Epithelial cell of prostate (primary cell): ENCODE measurements at places on chromosomes 4 and X.

GRCh38 chr4:73891326-73891725 is 22.1 kb downstream of the CXCL1 start:
- no peak for DNase-seq

DNA sequence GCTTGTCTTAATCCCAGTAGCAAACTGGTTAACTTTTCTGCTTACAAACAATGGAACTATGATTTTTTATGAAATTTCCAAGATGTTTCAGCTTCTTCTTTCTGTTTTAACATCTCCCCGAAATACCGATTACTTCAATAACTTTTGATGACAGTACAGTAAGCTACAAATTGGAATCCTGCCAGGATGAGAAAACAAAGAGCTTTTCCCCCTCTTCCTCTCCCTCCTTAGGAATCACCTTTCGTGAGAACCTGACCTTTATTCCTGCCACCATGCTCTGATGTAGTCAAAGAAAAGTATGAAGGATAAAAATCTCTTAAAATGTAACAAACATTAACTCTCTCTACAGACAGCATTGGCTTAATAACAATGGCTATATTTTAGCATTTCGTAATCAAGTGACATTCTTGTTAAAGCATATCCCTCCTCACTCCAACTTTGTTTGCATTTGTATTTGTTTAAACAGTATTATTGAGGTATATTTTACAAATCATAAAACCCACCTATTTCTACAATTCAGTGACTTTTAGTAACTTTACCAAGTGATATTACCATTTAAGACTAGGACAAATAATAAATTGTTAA is 148.7 kb upstream of the NAP1L5 start:
- no peak for DNase-seq

DNA sequence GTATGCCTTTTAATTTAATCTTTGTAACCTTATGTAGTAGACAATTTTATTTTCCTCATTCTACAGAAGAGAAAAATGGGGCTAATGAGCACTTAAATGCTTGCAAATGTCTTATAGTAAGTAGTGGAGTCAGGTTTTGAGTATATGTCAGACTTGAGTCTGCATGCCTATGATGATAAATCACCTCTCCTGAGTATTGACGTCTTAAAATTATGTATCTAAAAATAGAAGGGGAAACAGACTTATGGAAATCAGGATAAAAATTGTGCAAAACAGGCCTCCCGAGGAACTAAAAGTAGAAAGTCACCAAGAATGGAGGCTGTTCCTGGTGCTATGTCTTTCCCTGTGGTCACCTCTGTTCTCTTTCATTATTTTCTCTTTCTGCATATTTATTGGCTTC is 92.7 kb downstream of the STIM2 start:
- DNase-seq = no peak

DNA sequence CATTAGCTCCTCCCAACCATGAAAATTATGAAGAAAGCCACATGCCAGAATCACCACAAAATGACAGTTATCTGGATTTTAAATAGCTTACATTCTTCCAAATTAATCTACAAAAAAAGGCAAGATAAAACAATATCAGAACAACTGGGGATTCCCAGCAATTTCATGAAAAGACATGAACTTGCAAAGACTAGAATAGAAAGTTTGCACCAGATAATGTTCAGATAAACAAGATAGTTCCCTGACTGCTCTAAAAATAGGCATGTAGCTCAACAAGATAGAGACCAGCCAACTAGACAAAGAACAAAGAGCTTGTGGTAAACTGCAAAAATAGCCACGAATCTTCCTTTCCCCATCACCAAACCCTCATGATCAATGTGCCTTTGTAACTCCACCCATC is 30.3 kb upstream of the DDX53 start:
- no peak for DNase-seq

- peak; percentile 6 for DNase-seq
Measured at GRCh38 chr4:30396772-30397475, 323.2 kb upstream of the PCDH7 start.

- no peak for DNase-seq
Measured at GRCh38 chrX:75655627-75656026, 129.4 kb downstream of the MAGEE2 start.

DNA sequence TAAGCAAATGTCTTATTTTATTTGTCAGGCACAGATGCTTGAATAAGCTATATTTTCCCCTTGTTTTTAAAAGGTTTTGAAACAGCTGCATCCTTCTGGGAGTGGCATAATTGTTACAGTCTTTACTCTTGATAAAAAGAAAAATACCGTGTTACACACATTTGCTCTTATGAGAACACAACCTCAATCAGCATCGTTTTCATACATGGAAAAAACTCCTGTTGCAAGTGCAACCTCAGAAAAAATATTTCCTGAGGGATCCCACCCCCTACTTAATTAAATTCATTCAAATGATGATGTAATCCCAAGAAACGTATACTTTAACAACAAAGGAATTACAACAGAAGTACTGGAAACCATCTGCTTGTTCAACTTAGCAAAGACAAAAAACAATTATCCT is 58.6 kb downstream of the SMAD1 start:
- no peak for DNase-seq

GRCh38 chr4:7872264-7872771 is 67.3 kb downstream of the AFAP1 start:
- no peak for DNase-seq

- no peak for DNase-seq
Measured at GRCh38 chr4:14277505-14277904, 650.0 kb upstream of the BOD1L1 start.

- DNase-seq = peak; percentile 16
Measured at GRCh38 chr4:26372525-26373172, 51.8 kb downstream of the RBPJ start.

DNA sequence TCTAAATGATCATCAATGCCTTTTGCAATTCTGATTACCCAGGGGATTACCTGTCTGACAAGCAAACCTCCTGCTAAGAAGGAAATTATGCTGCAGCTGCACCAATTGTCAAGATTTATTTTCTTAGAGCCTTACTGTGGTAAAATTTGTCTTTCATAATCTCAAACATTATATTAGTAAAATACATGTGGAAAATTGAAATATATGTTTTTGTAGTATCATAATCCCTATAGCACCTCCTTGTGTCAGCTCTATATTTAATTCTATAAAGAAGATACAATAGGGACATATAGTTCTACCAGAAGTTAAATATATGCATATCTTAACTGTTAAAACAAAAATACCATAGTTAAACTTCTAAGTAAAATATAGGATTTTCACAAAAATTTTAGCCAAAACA is 655.6 kb upstream of the PCDH10 start:
- DNase-seq = no peak

- DNase-seq = no peak
Measured at GRCh38 chr4:87330761-87331160, 8.1 kb upstream of the HSD17B13 start.

GRCh38 chrX:132738951-132739350 is 219.5 kb downstream of the HS6ST2 start:
- DNase-seq = no peak

- DNase-seq = peak; percentile 18
Measured at GRCh38 chr4:76977736-76978350, 28.3 kb downstream of the SEPTIN11 start.

GRCh38 chrX:154304846-154305245 is 9.3 kb downstream of the TKTL1 start:
- DNase-seq = no peak

GRCh38 chrX:19446397-19446796 is 68.9 kb downstream of the MAP3K15 start:
- DNase-seq = no peak

DNA sequence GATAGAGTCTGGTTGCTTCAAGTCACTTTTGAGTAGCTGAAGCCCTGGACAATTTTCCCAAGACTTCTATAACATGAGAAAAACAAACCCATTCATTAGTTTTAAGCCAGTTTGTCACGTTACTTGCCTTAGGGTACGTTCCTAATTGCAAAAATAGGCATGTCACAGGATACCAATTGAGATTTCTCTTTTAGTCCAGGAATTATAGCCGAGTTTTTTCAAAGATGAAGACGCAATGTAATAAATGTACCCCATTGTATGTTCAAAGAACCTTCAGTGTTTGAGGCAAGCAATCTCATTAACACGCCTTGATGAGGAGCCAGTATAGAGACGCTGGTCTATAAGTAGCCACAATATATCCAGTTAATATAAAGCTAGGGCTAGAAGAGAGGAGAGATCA is 534.2 kb downstream of the INPP4B start:
- DNase-seq = no peak

- no peak for DNase-seq
Measured at GRCh38 chrX:149871940-149872339, 9.0 kb upstream of the MAGEA8 start.

DNA sequence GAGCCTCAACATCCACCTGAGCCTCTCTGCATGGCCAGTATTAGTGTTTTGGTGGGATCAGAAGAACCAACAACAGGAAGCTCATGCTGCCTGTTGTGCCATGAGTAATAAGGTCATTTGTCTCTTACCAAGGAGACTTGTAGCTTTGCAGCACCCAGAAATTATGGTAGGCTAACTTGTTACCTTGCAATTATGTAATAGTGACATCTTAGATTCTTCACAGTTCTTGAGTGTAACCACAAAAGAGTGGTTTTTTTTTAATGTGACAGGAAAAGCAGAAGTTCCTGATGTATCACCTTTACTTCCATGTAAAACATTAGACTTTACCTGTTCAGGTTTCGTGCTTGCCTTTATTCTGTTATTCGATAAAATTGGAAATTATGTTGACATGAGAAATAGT is 263.9 kb upstream of the CXXC4 start:
- no peak for DNase-seq

- DNase-seq = no peak
Measured at GRCh38 chrX:9581771-9582385, 117.0 kb downstream of the TBL1X start.

DNA sequence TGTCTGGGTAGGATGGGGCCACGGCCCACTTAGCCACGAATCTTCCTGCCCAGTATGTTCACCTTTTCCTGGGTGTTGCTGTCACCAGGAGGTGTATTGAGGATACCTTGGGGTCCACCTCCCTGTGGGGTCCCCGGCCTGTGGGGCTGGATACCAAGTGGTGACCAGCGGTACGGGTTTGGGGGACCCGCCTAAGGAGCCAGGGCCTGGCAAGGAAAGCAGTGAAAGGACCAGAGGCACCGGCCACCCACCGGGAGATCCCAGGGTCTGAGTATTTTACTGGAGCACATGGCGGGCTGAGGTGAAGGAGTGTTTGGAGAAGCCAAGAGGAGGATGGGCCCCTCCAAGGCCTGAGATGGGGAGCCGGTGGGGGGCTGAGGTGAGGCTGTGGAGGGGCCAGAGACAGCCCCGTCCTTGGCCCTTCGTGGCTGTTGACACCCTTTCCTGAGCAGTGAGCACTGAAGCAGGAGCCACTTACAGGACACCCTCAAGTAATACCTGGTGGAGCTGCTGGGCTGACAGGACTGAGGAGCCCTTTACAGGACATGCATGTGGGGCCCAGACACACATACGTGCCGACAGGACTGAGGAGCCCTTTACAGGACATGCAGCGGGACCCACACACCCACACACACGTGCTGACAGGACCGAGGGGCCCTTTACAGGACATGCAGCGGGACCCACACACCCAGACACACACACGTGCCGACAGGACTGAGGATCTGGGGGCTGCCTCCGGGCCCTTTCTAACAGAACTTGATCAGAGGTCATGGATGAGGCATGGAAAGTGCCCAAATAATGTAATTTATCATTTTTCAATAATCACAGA is 38.4 kb downstream of the TMEM271 start:
- DNase-seq = no peak

DNA sequence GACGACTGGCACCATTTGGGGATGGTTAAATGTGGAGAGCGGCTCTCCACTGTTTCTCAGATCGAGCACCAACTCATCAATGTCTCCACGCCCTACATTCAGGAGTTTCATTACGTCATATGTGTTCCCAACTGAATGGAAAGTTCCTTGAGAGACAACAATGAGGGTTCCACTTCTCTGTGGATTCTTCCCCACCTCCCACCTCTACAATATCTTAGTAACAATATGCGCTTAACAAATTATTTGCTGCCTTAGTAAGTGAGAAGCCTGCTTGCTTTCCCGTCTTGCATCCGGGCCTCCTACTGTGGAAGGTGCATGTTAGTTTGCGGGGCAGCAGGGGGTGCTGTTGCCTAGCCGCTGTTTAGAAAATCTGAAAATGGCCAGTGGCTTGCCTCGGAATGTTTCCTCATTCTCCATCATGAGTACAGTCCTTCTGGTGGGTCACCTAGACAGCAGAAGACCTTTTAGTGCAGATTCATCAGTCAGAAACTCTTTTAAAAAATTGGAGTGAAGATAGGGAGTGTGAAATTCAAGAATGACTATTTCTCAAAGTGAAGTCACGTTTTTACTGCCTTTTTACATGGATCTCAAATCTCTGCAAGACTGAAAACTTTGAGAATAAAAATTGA is 55.7 kb downstream of the PHOX2B start:
- DNase-seq = no peak

DNA sequence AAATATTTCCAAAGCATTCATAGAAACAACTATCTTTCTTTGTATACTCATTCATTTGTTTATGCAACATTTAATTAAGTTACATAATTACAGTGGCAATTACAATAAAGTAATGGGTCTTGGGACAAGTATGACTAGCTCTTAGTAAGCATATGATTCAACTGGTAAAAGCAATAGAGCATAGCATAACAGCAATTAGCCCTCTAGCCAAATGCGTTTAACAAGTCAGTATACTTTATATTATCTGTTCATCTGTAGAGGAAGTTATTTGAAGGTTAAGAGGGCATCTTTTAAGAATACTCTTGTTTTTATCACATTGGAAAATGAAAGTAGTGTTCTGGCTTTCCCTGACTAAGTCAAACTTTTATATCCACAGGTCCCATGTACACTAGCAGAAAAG is 198.1 kb upstream of the UGT8 start:
- DNase-seq = peak; percentile 62

- no peak for DNase-seq
Measured at GRCh38 chr4:21992330-21992729, 43.8 kb upstream of the KCNIP4 start.

DNA sequence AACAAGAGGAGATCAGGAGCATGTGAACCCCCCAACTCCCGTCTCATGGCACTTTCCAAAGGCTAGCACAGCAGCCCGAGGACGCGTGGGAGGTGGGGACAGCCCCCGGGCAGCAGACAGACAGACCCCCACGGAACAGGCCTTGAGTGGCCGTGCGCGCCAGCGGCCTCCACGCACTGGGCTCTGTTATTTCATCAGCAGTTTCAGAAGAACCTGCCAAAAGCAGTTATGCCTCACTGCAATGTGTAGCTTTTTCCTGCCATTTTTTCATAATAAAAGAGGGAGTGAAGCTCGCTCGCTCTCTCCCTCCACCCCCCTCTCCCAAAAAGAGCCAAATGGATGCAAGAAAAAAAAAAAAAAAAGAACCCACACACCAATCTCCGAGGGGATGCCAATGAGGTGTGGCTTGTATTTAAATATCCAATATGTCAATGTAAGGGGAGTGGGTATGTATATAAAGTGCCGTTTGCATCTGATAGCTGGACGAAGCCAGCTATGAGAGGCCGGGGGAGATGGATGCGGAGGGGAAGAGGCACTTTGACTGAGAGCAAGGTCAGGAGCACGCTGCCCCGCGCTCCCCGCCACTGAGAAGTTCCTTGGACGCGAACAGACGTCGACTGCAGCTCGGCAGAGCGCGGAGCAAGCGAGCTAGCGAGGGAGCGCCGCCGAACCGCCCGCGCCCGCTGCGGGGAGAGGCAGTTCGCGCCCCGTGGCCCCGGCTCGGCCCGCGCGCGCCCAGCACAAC is at the start of gene FGF16:
Gene FGF16, plus strand, starts transcription at position 482 of the 745 bp plus-strand sequence. CDS start 286 bp downstream, outside the sequence.
- no peak for DNase-seq

- peak; percentile 2 for DNase-seq
Measured at GRCh38 chr4:10917566-10917965, 233.0 kb upstream of the CLNK start.

- DNase-seq = no peak
Measured at GRCh38 chrX:31093639-31093975, 21.8 kb upstream of the FTHL17 start.
